ENCODE measurements at places on chromosomes 2 and 18.
A peak's percentile ranks its signal among the peaks of the same experiment; 100 is the strongest.

GRCh38 chr2:160680294-160680693 lies 186.7 kb upstream of the RBMS1 start:
- no peak for DNase-seq

GRCh38 chr2:103986001-103986400 lies 867.9 kb upstream of the POU3F3 start:
- no peak for DNase-seq

- peak; percentile 78 for DNase-seq
These were observed 70.9 kb downstream of the NFATC1 start for GRCh38 chr18:79466591-79466990.

DNA sequence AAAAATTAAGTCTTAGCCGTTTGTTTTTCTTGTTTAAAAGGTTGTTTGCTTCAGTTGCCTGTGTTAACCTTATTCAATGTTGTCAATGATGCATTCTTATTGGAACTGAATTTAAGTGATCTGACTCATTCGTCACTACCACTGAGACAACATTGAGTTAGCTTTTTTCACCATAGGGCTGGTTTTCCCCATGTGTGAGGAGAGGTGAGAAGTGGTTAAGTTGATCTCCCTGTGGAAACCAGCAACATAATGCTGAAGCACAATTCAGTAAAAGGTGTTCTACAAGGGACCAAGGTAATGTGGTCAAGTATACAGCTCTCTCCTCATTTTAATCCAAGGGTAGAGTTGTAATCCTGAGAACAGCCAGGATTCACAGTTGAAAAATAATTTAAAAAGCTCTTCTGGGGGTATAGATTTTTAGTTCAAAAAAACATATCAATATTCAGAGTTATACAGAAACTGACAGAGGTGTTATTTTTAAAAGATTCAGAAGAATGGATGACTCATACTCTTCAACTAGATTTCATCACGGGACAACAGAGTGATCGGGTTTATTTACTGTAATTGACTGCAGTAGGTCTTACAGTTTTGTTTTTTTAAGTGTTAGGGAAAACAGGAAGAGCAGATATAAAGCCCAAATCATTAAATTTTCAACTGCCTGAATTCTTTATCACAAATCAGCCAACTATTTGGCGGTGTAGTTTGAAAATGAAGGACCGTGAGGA lies 12.6 kb downstream of the NOP58 start:
- DNase-seq, result peak; percentile 17

DNA sequence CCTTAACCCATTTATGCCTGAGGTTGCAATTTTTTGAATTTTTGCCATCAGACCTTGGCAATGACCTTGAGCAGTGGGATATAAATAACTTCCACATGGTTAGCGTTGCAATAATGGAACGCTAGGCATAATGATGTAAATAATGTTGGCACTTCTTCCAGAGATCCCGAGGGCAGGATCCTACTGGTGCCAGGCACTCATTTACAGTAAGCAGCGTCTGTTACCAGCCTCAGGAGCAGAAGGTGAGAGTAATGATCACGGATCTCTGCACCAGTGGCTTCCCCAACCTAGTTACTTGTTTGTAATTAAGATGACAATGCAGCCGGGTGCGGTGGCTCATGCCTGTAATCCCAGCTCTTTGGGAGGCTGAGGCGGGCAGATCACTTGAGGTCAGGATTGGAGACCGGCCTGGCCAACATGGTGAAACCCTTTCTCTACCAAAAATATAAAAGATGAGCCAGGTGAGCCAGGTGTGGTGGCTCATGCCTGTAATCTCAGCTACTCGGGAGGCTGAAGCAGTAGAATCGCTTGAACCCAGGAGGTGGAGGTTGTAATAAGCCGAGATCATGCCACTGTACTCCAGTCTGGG lies 41.9 kb downstream of the CPO start:
- no peak for DNase-seq

GRCh38 chr2:241112592-241112991 lies 10.5 kb upstream of the MTERF4 start:
- peak; percentile 55 for DNase-seq

- no peak for DNase-seq
These were observed 290.4 kb upstream of the RBMS1 start for GRCh38 chr2:160784034-160784433.

DNA sequence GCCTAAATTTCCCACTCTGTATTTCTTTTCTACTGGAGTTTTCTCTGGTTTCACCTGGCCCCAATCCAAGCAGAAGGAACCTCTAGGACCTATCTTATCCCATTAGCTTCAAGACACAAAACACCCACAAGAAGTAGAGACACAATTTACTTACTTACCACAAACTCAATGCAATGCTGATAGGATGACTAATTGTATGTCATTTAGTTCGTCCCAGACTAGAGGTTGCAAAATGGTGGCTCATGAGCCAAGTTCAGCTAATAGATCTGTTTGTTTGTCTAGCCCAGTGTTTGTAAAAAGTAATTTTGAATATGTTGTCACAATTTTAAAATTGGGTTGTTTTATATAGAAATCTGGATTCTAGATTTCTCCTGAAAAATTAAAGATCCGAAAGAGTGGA lies 34.7 kb upstream of the ZSWIM2 start:
- no peak for DNase-seq

DNA sequence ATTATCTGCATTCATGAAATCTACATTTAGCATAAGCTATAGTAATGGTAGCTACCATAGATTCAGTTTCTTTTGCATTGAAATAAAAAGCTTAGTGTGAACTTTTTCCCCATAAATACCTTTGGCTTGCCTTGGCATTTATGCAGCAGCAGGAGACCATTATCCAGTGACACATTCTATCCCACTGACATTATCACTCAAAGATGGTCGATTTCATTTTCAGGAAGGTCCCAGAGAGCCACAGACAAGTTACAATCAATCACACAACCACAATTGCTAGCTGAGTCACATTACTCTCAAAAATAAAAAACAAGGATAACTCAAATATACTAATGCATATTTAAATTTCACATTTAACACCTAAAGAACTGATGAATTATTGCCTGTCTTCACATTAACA lies 512.7 kb upstream of the CDH2 start:
- no peak for DNase-seq
